ENCODE measurements at places on chromosomes 2 and 18. TPM values are rescaled to one million over a fixed set of nuclear protein-coding genes. Genes with fewer than 3 reads are reported as not detected.

DNA sequence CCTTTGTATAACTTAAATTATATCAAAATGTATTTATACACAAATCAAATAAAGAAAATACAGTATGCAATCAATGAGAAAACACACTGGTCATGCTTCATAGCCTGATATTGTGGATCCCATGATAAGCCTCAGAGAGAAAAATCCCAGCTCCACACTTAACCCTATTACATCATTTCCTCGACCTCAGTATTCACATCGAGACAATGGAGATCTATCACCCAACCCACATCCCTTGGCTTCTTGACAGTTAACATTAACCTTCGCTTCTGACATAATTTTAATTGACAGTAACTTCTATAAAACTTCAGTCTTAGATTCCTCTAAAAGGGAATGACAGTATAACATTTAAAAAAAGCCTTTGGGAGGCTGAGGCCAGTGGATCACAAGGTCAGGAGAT, 11.6 kb downstream of the TMX3 start:
- DNase-seq, result no peak

GRCh38 chr18:36514778-36515177, 217.3 kb downstream of the FHOD3 start:
- DNase-seq, result no peak

CACNB4 gene
- total RNA-seq, result 6.0 TPM

- no peak for DNase-seq
These were observed 53.9 kb downstream of the PRKRA start for GRCh38 chr2:178397002-178397605.

Measured in chondrocyte (in vitro differentiated cells).